ENCODE measurements at places on chromosomes 3 and 15.

DNA sequence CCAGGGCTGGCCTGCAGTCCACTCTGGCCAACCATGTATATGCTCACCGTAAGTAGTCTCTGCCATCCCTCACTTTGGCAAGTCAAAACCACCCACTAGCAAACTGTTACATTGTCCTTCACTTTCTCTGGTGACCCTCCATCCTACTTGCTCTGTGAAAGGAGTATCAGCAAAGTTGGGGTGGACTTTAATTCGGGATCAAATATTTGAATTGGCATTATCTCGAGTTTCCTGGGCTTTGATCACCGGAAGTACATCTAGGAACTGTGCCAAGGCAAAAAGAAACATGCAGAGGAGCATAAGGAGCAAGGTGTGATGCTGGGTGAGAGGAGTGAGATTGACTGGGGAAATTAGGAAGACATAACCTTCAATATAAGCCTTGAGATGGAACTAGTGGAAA, 188.9 kb upstream of the P2RY1 start:
- no peak for DNase-seq

GRCh38 chr15:56772868-56773639, 39.7 kb upstream of the ZNF280D start:
- DNase-seq, result no peak

GRCh38 chr3:164387236-164387635, 691.1 kb downstream of the SI start:
- no peak for DNase-seq

GRCh38 chr3:18223571-18223970, 201.6 kb downstream of the SATB1 start:
- DNase-seq, result no peak

GRCh38 chr3:119098619-119099222, 47.2 kb upstream of the TEX55 start:
- no peak for DNase-seq

GRCh38 chr15:39792844-39793335, 10.2 kb upstream of the FSIP1 start:
- DNase-seq, result no peak

DNA sequence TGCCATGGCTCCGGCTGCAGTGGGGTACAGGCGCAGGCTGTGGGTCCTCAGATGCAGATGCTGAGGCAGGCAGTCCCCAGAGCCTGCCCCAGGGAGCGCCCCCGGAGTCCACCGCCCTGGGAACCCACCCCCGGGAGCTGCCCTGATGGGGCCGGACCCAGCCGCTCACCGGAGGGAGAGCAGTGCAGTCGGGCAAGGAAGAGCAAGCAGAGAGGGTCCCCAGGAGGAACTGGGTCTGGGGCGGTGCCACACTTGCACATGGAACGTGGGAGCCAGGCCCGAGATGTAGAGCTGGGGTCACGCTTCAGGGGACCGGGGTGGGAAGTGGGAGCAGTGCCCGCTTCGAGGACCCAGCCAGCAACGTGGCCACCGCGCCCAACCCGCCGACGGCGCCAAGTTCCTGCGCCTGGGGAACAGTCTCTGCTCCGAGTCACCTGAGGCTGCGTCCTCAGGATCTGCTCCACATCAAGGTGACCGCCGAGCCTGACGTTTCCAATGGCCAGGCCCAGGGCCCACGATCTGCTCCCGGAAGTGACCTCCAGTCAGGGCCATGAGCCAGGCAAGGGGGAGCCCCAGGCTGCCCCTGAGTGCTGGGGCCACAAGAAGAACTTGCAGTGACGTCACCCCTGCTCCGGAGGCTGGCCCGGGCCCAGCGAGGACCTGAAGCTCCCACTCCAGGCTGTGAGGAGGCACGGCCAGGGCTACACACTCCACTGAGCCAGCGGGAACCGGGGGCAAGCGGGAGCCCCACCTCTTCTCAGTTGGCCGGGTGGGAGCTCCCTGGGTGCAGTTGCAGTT, 27.0 kb upstream of the TFG start:
- no peak for DNase-seq

- no peak for DNase-seq
Observed at GRCh38 chr3:179842061-179842460, 189.2 kb downstream of the USP13 start.

- no peak for DNase-seq
Observed at GRCh38 chr3:57682284-57682683, 10.6 kb downstream of the DENND6A start.

- no peak for DNase-seq
Observed at GRCh38 chr3:106215047-106215446, 346.2 kb upstream of the CBLB start.

GRCh38 chr3:170383567-170383966, 26.1 kb downstream of the SKIL start:
- DNase-seq, result no peak

- DNase-seq, result no peak
Observed at GRCh38 chr3:13018561-13019242, 54.5 kb downstream of the IQSEC1 start.

GRCh38 chr3:159881208-159881607, 107.4 kb upstream of the IL12A start:
- no peak for DNase-seq

DNA sequence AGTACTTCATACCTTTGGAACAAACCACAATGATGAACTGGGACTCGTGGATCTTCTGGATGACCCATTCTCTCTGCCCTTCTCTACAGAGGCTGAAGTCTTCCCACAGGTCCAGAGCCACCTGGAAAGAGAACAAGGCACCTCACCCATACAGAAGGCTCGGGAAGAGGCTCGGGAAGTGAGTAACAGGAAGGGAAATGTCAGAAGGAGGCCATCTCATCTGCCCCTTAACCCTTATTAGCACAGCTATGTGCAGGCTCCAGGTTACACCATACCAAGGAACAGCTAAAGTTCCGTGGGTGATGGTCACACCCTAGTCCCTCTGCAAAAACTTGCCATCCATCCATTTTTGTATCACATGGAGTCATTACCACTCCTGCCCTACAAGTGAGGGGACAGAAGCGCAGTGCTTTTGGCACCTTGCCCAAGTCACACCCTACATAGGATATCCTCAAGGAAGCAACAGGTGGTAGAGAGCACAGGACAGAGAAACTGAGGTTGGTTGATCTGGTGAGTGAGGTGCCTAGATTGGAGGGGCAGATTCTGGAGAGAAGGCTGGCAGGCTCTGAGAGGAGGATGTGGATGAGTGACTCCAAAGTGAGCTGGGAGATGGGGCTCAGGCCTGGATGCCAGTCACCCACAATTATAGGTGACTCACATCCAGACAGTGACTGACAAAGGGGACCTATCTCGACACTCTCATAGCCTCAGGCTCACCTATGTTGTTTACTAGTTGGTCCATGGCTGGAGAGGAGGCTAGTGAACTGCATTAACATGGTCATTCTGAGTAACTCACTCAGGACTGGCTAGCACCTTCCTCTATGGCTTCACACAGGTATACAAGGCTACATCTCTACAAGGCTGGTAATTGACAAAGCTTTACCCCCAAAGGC, 38.2 kb downstream of the SPATA12 start:
- DNase-seq, result no peak

DNA sequence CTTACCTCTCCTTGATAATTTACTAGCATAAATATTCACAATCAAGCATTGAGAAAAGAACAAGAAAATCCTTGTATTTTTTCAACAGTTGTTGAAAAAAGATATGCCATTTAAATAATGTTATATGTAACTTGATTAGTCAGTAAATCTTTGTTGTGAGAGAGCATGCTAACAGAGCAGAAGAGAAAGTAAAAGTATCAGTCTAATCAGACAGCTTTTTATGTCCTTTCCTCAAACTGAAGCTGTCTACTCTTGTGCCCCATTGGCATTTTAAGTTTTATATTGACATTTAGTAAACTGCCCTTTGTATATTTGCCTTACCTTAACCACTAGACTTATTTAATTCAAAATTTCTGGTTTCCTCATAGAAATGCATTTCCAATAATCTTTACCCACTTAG, 668.7 kb downstream of the OTOL1 start:
- no peak for DNase-seq

DNA sequence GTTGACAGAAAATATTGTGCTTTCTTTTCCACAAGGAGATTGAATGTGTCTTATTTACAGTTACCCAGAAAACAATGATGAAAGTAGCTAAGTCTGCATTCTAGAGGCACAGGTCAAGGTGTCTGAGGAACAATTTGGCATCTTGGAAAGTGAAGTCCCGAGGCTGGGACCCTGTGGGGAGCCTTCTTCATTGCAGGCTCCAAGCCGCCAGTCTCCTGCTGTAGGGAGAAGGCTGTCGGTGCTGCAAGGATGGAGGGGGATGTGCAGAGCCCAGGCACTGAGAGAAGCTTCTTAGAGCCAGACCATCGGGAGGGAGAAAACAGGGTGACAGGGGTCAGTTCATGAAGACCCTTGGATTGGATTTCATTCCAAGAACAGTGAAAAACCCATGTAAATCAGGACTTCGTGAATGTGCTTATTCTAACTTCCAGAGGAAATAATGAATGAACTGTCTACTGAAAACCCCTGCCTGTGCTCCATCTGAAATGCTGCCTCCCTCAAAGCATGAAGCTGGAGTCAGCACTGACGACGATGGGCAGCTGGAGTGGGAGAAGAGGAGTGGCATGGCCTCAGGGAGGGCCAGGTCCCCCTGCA, 25.2 kb upstream of the NSMCE3 start:
- DNase-seq, result no peak

DNA sequence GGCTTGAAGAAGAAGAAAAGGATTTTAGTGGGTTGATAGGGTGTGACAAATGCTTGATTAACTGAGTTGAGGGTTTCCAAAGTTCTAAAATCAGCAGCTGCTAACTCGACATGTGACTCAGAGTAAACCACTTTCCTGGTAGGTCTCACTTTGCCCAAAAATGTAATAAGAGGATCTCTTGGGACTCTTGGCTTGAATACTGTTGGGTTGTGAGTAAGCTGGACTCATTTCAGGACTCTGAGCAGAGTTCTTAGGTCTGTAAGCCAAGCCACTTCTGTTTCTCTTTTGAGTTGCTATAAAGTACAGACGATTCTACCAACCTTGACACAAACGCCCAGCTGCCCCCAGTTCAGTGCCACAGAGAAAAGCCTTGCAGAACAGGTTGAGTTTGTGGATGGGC, 241.1 kb downstream of the ZNF621 start:
- no peak for DNase-seq

- DNase-seq, result no peak
Observed at GRCh38 chr15:75178171-75178937, 23.3 kb upstream of the C15orf39 start.

DNA sequence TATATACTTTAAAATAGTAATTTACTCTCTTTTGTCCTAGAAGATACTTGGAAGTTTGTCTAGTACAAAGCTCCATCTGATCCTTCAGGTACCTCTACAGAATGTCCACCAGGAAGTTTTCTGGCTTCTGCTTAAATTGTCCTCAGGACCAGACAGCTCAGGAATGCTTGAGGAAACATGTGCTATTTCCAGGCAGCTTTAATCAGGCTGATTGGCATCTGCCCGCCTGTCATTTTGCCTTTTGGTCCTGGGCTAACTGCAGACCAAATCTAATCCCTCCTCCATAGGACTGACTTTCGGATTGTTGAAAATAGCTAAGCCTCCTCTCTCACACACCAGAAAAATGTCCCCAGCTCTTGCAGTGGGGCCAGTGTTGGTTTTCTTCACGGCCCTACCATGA, 113.4 kb upstream of the RGMA start:
- no peak for DNase-seq

- DNase-seq, result no peak
Observed at GRCh38 chr15:28904541-28905315, 19.0 kb downstream of the APBA2 start.

DNA sequence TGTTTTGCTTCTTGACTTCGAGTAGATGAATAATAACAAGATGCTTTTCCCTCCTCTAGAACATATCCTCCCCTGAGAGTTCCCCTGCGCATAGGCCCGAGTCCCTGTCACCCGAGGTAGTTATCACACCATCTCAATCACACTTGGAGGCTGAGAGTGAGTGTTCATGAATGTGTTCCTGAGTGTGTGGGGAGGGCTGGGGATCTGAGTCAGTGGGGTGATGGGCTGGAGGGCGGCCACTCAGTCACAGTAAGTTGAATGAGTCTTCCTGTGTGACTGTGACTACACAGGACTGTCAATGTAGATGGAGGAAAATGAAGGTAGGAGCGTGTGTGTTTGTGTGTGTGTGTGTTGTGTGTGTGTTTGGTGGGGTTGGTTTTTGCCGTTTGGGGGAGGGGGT, 71.0 kb downstream of the SETD5 start:
- no peak for DNase-seq

- no peak for DNase-seq
Observed at GRCh38 chr3:70250492-70250891, 61.9 kb downstream of the MDFIC2 start.

All from stimulated activated CD8-positive, alpha-beta memory T cell treated with anti-CD3 and anti-CD28 coated beads, Interleukin-2, amount 100 ng/mL, for 1 hour (primary cell).